ENCODE measurements at places on chromosomes 3 and 15.

DNA sequence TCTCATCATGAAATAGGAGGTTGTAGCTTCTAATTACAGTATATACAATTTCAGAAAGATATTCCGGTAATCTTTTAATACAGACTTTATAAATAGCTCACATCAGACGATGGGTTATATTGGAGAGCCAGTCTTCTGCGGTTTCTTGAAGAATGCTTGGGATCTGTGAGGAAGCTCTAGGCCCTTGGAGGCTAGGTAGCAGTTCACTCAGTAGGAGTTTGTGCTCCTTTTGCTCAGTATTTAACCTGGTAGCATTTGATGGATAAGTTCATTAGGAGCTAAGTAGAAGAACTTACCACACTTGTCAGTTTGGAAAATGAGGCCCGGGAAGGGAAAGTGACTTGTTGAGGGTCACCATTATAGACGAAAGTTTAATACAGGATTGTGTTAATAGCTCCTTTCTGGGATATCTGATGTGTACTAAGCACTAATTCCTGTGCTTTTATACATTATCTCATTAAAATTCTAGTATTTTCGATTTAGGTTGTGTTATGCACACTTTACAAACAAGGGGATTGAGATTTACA is 2.8 kb downstream of the FNDC3B start:
- no peak for DNase-seq

DNA sequence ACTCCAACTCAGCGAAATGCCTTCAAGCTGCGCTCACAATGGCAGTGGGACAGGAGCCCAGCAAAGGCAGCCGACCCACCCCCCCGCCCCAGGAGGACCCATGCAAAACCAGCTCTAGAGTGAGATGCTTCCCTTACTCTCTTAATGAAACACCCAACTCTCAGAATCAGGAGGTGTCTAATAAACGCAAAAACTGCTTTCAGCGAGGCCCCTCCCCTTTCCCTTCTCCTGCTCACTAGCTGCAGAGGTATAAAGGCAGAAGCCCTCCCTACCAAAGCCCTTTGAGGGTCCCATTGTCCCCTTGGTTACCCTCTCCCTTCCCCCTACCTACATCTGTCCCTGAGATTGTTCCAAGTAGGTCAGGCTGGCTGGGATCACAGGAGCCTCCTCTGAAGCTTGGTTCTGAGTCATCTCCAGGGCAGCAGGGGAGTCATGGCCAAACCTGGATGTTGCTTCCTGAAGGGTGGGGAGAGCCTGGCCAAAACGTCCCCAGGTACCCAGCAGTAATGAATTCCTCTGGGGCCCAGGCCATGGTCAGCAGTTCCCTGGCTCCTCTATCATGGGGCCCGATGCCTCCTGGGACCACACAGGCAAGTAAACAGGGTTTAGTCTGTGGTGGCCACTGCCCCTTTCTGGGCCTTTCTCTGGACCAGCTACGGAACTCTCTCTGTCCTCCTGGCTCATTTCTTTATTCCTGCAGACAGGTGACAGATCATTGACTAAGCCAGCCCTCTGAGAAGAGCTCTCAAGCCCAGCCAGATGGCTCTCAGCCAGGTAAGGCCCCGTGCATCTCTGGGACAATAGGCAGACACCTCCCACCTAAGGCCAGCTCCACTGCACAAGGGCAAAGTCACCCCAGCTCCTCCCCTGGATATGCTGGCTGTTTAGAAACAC is 8.6 kb downstream of the KLHL25 start:
- no peak for DNase-seq

- DNase-seq = no peak
Observed at GRCh38 chr15:42384597-42384996, 25.3 kb downstream of the CAPN3 start.

GRCh38 chr3:87498358-87499080 is 222.1 kb upstream of the POU1F1 start:
- no peak for DNase-seq

DNA sequence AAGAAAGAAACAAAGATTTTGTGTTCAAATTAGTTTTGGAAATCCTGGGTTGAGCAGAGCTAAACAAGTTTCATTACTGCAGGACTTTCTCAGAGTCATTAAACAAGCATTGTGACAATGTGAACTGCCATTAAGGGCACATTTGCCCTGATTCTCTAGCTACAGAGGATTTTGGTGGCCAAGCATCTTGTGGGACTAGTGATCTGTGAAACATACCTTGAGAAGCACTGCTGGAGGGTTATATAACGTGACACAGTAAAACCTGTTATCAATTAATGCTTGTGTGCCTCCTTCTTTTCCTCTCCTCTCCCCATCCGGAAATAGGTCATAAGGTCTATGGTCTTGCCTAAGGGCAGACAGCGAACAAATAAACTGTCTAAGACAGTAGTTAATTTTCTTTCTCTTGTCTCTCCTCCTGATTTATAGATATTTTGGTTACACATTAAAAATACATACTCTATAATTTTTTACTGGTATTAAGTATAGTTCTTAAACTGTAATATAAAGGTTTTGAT is 167.3 kb upstream of the NANOGP8 start:
- no peak for DNase-seq

GRCh38 chr15:28120359-28120640 is 21.2 kb upstream of the OCA2 start:
- no peak for DNase-seq

GRCh38 chr15:38040615-38041014 is 106.2 kb downstream of the TMCO5A start:
- DNase-seq = no peak

GRCh38 chr15:50380089-50380488 is 25.1 kb upstream of the GABPB1 start:
- DNase-seq = no peak

- no peak for DNase-seq
Observed at GRCh38 chr3:153399636-153400035, 237.6 kb downstream of the RAP2B start.

- DNase-seq = no peak
Observed at GRCh38 chr3:72591522-72592421, 256.5 kb downstream of the SHQ1 start.

DNA sequence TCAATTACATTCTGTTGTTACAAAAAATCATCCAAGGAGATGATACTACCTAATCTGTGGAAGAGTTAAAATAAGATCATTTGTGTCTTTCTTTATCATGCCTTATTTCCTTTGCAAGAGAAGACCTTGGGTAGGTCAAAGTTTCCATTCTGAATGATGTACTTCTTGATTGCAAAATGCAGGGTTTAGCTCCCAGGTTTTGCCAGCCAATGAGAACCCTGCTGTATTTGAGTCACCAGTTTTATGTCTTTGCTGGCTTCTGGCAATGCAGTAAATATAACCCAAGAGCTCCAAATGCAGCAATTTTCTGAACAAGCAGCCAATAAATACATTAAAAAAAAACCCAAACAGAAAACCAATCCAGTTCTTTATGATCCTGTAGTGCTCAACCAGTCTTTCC is 204.9 kb downstream of the CADPS start:
- DNase-seq = no peak

GRCh38 chr3:107506458-107506857 is 16.3 kb upstream of the BBX start:
- DNase-seq = no peak

GRCh38 chr3:53708001-53708621 is 138.1 kb downstream of the CHDH start:
- no peak for DNase-seq

- DNase-seq = no peak
Observed at GRCh38 chr15:83398626-83399025, 48.5 kb upstream of the SH3GL3 start.

DNA sequence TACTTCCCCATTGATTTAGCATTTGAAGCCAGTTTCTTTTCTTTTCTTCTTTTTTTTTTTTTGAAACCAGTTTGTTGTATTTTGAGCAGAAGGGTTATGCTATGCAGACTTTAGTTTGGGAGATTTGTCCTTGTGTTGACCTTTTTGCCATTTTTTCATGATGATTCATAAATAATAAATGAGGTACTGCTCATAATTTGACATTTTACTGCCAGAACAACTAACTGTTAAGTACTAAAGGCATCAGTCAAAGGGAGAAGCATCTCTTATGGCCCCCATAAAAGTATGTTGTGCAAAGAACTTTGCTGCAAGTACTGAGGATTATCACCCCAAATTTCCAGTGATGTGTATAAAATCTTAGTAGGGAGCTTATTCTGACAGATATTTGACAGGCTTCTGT is 1.7 kb upstream of the GPR87 start:
- DNase-seq = no peak

GRCh38 chr3:54773271-54773670 is 154.6 kb downstream of the LRTM1 start:
- no peak for DNase-seq

- DNase-seq = no peak
Observed at GRCh38 chr15:74042603-74043424, 39.5 kb downstream of the GOLGA6A start.

DNA sequence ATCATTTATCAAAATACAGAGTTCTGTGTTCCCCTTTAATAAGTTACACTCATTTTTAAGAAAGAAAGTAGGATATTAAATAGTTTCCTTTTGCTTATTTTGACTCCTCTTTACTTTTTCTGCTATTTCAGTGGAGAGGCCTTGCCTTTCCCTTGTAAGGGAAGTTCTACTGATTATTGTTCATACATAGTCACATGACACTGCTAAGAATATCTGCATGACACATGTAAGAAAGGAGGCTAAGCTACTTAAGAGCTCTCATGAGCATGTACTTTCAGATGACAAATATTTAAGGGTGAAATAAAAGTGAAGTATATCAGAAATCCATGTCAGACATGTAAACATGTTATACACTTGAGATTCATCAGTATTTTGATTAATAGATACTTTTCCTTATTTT is 39.0 kb downstream of the MYRIP start:
- DNase-seq = no peak

DNA sequence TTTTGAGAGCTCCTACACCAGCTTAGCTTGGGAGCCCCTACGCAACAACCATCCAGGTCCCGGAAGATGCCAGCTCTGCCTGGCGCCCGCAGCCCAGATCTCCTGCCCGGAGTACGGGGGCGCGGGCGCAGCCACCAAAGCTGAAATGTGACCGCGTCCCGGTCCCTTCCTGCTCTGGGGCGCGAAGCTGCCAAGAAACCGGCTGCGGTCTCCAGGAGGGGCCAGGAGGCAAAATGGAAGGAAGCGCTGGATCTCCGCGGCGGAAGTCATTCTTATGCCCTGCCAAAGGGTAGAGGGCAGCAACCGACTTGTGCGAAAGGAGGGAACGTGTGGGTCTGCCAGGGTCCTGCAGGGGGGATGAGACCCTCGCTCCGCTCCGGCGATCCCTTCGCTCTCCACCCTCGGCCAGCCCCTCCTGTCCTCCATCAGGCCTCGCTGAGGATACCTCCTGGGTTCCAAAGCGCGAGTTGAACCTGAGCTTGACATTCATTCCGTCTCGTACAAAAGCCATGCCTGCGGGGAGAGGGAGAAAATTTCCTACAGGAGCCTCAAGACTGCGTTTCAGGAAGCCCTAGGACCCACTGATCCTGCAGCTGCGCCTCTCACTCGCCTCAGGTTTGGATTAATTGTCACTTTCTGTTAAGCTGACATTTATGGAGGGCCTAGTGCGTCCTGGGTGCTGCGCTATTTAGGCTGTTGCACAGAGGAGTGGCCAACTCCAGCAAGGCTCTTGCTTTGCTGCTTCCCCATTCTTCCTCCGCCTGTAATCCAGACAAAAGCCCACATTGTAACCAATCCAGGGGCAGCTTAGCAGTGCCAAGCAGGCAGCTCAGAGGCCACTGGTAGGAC is 98.3 kb upstream of the VGLL3 start:
- DNase-seq = no peak

DNA sequence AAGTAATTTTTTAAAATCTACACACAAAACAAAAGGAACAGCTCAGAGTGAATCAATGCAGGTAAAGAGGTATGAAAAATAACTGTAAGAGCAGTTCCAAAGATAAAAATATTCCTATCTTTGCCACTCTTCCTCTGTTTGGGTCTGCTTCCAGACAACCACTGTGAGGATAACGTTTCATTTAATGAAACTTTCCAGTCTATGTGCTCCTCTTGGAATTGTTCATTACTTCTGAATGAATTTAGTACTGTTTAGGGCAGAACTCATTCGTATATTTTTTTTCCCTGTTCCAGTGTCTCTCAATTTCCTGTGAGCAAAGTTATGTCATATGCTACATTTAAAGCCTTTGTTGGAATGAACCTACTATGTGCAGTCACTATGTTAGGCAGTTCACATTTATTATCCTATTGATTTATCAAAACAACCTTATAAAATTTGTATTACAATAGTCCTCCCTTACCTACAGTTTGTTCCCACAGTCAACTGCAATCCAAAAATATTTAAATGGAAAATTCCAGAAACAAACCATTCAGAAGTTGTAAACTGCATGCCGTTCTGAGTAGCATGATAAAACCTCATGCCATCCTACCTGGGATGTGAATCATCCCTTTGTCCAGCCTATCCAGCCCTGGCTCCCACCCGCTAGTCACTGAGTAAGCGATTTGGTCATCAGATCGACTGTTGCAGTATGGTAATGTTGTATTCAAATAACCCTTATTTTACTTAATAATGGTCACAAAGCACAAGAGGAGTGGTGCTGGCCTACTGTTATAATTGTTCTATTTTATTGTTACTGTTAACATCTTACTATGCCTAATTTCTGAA is 98.1 kb downstream of the TMCC1 start:
- no peak for DNase-seq

GRCh38 chr15:85651548-85651947 is 143.2 kb downstream of the KLHL25 start:
- DNase-seq = no peak

DNA sequence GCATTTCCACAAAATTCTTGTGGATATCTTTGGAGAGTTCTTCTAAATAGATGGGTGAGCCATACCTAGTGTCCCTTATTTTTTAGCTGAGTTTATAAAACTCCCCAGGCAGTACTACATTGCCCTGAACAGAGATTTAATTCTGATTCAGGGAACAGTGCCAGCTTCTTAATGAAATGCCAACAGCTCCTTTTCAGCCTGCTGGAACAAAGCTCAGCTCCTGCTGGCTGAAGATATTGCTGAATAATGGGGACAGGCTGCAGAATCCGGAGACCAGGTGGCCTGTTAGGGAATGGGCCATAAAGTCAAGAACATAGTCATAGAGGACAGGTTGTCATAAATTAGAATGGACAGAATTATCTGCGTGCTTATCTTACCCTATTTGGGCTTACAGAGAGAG is 8.9 kb downstream of the HGD start:
- DNase-seq = no peak

DNA sequence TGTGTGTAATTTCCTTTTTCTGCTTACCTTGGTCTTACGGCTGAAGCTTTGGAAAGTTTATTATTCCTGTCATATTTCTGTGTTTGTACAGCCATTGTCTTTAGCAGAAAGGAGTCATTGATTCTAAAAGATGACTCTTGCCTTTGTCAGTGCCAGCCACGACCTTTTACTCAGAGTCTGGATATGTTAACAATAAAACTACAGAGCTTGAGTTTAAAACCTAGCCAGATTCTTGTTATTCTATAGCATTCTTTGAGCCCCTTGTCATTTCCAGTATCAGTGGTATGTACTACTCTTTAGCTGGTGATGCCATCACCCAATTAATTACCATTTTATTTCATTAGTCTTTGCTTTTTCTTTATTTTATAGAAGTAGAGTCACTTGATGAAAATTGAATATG is 142.4 kb downstream of the TCF12 start:
- DNase-seq = no peak

GRCh38 chr15:48402427-48403177 is 71.4 kb downstream of the DUT start:
- DNase-seq = no peak

GRCh38 chr15:66722757-66723540 is 20.9 kb downstream of the SMAD6 start:
- no peak for DNase-seq

Data from stimulated activated CD8-positive, alpha-beta memory T cell treated with anti-CD3 and anti-CD28 coated beads, Interleukin-4, amount 100 ng/mL, for 4 hours (primary cell).